ENCODE measurements at places on chromosomes 1 and 21.

DNA sequence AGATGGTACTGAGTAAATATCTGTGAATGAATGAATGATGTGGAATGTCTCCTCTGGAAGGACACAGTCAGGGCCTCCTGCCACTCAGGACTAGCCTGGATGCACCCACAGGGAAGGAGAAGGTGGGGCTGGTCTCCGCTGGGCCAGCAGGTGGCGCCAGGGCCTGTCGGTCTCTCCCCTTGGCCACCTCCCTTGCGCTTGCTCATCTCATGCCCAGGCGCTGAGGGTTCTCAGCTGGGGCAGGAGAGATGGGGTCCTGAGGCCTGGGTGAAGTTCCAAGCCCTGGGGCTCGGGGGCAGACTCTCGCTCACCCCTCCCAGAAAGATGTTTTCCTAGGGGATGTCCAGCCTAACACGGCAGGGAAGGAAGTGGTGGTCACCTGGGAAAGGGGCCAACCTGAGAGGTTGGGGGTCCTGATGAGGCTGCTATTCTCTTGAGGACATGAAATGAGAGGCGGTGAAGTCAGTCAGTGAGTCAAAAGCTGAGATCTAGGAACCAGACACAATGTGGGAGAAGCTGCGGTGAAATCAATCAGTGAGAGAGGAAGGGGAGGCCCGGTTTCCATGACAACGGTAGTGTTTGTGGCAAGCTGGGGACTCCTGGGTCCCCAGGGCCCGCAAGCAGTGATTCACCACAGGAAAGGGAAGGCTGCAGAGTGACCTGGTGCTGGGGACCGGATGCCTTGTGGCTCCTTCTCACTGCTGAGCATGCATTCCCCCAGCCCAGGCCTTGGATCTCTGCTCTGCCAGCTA, 14.6 kb upstream of the MEX3A start:
- peak; percentile 95 for DNase-seq

- peak; percentile 0 for DNase-seq
These were observed 25.5 kb upstream of the CCSAP start for GRCh38 chr1:229368347-229368746.

GRCh38 chr1:101371259-101371658, 134.4 kb downstream of the S1PR1 start:
- DNase-seq = no peak

DNA sequence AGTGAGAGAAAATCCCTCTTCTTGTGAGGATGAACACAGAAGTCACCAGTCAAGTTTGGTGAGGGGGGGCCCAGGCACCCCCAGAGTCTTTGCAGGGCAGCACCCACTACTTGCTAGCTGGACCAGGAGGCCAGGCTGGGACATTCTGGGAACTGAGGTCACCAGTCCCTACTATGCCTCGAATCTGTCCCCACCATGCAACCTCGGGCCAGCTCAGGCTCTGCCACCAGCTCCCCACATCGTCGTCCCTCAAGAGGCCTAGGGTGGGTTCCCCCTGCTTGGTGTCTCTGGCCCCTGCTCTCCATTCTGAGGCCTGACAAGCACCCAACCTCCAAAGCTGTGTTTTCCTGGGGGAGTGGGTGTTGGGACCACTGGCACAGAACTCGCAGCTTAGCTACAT, 22.2 kb upstream of the ZNF678 start:
- DNase-seq = no peak

- DNase-seq = no peak
These were observed 84.3 kb downstream of the PTPN14 start for GRCh38 chr1:214467078-214467585.

DNA sequence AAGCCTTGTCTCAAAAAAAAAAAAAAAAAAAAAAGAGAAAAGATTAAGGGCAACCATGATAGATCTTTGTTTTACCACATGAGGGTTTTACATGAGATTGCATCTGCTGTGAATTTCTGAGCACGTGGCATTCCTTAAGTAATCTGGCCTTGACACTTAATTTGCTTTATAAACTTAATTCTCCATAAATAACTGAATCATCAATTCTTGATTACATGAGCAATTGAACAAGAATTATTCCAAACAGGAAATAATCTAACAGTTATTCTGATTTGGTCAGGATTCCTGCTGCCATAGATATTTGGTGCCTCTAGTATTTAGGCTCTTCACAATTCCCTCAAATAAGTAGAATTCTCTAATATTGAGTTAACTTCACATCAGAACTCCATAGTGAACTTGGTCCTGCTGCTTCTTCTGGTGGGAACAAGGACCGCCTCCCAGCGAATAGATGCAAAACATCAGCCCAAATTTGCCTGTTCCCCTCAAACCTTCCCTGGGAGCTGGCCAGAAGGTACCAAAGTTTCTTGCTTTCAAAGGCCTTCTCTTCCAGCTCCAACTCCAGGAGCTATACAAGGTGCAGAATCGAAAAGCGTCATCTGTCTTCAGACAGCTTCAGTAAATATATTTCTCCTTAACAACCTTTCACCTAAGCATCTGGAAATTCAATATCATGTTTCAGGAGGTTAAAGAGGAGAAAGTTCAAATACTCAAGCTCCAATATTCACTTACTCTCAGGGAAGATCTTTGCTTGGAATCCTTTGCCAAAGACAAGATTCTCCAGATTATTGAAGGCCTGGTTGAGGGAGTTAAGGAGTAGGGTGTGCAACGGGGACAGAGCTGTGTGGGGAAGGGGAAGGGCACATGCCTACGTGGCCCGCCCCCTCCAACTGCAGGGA, 1.0 kb downstream of the KRTCAP2 start:
- peak; percentile 23 for DNase-seq

DNA sequence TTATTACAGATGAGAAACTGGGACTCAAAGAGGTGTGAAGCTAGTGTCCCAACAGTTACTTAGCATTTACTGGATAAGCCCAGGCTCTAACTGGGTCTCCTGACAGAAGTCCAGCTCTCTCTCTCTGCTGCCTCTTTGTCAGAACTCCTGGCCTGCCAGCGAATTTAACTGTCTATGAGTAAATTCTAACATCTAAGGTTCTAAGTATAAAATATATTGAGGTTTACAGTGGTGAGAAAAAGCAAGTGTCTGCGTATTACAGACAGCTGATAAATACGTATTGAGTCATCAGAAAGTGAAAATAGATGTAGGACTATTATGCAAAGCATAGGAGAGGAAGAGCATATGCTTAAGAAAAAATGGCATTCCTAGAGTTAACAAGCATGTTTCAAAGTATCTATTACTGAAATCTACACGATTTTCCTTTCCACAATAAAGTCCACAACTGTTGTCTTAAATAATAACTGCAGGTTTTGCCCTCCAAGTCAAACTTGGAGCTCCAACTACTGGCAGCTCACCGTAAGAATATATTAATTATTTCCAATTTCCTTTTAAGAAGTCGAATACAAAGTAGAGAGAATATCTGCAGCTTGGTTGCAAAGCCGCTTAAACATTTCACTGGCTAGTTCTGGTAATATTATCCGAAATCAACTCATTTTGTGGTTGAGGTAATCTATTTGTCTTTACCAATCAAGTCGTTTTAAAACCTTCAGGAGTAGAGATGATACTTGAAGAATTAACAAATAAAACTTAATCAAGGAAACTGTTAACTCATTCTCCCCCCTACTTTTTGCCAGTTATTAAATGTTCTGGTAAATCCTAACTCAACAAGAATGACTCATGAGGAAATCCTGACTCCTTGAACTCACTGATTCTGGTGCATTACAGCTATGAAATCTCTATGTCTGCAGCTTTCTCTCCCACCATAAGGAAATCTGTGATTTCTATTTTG, 1.4 kb upstream of the RGS2 start:
- DNase-seq = no peak

- DNase-seq = no peak
These were observed 153.1 kb upstream of the FGGY start for GRCh38 chr1:59143811-59144210.

GRCh38 chr21:15928196-15928595, 198.4 kb downstream of the USP25 start:
- no peak for DNase-seq

DNA sequence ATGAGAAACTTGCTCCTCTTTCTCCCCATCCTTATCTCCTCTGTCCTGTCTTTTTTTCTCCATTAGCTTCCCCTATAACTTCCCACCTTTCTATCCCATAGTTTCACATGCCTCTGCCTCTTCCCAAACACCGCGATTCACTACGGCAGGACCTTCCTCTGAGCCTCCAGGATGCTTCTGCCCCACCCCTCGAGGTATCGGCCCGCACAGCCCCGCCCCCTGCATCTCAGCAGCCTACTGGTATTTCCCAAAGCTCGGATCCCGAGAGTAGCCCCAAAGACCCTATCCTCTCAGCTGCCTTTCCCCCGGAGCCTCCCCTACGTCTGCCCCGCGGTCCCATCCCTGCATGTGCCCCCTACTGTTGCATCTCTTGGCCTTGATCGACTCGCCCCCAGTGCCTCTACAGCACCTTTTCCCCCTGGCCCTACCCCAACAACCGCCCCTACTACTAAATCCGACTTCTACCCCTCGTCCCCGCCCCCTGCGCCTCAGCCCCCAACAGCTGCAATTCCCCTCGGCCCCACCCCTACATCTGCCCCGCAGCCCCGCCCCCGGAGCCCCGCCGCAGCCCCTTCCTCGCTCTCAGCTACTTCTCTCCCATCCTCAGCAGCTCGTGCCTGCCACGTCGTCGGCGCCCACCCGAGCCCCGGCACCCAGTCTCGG, 512 bp downstream of the PIAS3 start:
- DNase-seq = peak; percentile 76

DNA sequence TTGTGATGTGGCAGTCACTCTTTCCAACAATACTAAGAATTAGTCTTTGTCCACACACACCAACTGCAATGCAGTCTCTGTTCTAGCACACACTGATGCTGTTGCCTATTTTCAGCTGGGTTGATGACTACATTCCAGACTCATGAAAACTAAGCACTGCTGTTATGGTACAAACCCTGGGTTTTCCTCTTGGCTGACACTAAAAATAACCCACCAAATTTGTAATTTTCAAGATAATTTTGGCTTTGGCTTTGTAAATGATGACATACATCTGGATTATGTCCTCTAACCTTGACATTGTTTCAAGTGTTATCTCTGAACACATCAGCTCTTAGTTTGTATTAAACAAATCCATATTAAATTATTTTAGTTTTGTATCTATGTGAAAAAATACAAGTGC, 444.8 kb downstream of the PTPRC start:
- no peak for DNase-seq

- DNase-seq = no peak
These were observed 36.8 kb downstream of the RAP1A start for GRCh38 chr1:111656086-111657017.

GRCh38 chr1:189530162-189530561, 947.5 kb downstream of the BRINP3 start:
- no peak for DNase-seq

GRCh38 chr1:37474046-37474696, at the start of gene ZC3H12A:
Gene ZC3H12A, plus strand, starts transcription at chr1:37474580. Its CDS starts 917 bp downstream, at chr1:37475497.
- peak; percentile 93 for DNase-seq

DNA sequence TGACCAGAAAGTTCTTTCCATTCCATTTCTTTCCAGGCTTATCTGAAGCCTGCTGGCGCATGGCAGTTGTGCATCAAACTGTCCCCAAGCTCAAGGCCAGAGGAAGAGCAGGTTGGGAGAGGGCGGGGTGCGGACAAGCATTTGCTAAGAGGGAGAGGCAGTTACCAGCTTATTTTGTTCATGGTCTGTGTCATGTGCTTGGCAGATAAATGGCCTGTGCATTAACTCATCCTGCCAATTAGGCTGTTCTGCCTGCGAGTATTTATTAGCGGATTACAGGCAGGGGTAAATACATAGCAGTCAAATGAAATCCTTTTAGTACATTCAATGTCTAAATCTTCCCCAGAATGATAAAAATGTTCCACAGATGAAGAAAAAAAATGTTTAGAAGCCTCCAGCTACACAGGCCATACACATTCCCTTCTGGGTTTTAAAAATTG, 48.9 kb upstream of the B3GALNT2 start:
- no peak for DNase-seq

Measured in stimulated activated CD8-positive, alpha-beta memory T cell treated with anti-CD3 and anti-CD28 coated beads, Interleukin-4, amount 100 ng/mL, for 48 hours (primary cell).